ENCODE measurements at places on chromosomes 2 and 18. TPM values are rescaled to one million over a fixed set of nuclear protein-coding genes. Genes with fewer than 3 reads are reported as not detected.

The HES6 gene
- 25.9 TPM for total RNA-seq

The CMPK2 gene
- 2.1 TPM for total RNA-seq

GRCh38 chr2:223779877-223780276 lies 57.5 kb downstream of the AP1S3 start:
- DNase-seq = no peak

The ERICH2 gene
- total RNA-seq = not detected

GRCh38 chr2:208280933-208281332 lies 14.9 kb downstream of the PIKFYVE start:
- no peak for DNase-seq

GRCh38 chr2:97844311-97844859 lies 131.0 kb downstream of the ZAP70 start:
- DNase-seq = no peak

The ABCG8 gene
- total RNA-seq = not detected

DNA sequence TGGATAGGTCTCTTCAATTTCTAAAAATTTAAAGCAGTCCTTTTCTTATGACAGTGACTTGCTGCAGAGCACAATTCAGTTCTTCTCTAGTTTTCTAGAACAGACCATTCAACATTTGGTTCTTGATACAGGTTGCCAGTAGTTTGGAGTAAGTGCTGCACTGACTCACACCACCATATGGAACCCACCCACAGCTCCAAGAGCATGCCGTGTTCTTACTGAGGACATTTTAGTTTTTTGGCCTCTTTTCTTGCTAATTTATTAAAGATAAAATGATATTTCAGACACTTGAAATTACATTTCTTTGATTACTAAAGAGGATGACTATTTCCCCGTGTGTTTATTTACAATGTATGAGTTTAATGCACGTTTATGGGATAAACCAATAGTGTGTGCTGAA lies 120.0 kb downstream of the COL4A4 start:
- no peak for DNase-seq

DNA sequence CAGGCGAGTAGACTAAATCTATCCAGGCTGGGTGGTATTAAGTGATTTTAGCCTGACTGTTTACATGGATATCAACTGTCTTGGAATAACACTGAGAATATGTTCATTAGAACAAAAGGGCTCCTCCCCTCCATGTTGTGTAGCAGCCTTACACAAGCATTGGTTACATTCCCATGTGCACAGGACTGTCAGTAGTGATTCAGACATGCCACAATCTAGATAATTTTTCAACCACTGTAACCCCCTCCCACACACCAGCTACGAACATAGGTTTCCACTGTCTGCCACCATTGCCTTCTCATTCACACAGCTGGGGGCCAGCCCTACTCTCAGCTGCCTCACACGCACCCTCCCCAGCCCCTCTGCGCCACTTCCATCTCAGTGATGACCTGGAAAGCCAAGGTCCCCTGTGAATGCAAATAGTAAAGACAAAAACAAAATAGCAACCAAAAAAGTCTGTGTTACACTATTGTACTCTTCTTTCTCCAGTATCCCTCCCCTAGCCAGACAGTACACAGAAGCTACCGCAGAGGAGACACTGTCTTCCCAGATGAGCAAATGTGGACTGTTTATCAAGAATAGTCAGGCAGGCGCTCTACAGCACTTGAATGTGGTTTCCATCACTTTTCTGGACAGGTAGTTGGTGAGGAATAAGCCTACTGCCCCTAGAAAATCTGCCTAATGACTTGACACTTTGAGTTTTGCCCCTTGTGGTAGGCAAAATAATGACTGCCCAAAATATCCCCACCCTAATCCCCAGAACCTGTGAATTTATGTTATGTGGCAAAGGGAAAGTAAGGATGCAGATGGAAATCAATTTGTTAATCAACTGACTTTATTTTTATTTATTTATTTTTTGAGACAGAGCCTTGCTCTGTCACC lies 27.9 kb upstream of the TYMS start:
- no peak for DNase-seq

DNA sequence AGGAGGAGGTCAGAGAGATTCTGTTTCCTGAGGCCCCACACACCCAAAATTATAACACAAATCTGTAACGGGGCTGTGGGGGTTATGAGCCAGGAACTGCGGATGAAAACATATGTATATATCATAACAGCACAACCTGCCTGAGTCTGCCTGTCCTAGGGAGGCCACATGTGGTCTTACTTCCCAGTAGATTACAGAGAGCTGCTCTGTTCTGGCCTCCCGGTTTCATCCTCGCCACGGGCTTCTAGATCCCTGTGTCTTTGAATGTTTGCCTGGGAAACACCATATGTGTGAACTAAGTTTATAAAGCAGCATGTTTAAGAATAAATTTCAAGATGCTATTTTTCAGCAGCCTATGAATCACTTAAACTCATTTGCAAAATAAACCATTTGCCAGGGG lies 124.0 kb downstream of the TMEM200C start:
- no peak for DNase-seq

- DNase-seq = peak; percentile 16
These were observed 4.4 kb upstream of the CHRNG start for GRCh38 chr2:232534940-232535651.

- DNase-seq = no peak
These were observed 11.6 kb upstream of the CPS1 start for GRCh38 chr2:210544831-210545230.

The IL1R1 gene
- total RNA-seq = 18.1 TPM

The MYOM1 gene
- 265 TPM for total RNA-seq

The AP1S3 gene
- not detected for total RNA-seq

DNA sequence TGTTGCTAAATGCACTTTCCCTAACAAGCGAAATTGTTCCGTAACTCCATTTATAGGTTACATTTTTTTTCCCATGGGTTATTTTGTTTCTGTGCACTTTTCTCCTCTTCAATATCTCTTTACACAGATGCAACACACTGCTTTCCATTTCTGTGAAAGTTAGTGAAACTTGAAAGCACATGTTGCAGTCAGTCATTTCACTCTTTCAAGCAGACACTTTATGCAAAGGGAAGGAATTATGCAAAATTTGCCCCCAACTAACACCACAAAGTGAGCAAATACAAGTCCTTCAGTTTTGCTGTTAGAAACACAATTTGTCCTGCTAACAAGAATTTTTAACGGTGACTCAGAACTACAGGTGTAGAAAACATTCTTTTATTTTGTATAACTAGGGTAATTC lies 124.8 kb downstream of the PTH2R start:
- DNase-seq = no peak

DNA sequence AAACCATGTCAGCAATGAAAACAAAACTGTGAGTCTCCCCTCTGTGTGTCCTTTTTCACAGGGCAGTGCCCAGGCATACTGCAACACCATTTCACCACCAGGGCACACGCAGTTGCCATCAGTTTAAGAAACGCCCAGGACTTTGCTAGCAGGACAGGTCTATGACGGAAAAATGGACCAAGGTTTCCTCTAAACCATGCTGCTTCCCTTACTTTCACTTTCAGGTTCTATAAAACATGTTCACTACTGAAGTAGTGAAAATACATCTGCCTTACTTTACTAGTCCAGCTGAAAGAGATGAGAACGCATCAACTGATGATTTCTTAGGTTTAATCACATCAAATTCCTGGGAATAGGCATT lies 110.5 kb downstream of the TCF4 start:
- peak; percentile 48 for DNase-seq

DNA sequence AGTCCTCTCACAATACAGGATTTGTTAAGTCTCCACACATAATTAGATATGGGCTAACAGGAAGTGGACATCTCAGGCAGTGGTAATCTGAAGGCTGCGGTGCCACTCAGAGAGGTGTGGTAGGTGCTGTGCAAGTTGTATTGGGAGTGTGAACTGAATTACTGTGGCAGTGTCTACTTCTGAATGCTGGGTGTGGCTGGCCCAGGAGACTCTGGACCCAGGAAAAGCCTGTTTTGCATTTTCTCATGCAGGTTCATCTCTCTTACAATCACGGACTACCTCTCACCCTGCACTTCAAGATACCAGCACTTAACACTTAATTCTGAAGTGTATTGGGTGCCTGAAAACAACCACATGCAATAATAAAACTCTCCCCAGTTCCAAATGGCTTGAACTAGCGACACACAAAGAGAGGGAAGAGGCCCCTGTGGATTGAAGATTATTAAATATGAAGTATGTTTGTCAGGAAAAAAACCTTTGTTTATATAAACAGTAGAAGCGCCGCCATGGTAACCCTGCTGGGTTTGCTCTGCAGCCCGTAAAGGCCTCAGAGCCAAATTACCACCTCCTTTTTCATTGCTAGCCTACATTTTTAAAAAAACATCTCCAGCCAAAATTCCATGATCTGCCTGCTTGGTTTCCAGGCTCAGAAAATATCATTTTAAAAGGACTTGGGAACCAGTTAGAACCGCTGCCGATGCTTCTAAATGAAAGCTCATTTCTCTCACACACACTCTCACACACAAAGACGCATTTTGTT lies 77.5 kb downstream of the GFPT1 start:
- DNase-seq = no peak
